ENCODE measurements at places on chromosomes 4 and X.

DNA sequence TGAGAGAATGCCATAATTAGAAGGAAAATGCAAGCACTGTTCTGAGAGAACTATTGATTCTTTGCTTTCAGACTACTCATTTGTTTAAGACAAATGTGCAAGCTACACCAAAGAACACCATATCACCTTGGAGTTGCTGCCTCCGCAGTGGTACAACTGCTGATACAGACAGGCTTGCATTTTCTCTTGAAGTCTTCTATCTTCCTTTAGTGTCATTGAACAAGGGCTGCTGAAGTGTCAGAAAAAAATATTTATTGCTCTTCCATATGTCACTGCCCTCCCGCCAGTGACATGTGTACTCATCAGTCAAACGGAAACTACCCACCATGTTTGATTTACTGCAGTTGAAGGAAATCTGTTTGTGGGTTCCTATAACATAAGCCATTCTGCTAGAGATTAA is 318.3 kb upstream of the MAGEB18 start:
- DNase-seq, result no peak

GRCh38 chrX:78029663-78030062 is 60.2 kb upstream of the PGAM4 start:
- DNase-seq, result peak; percentile 13

DNA sequence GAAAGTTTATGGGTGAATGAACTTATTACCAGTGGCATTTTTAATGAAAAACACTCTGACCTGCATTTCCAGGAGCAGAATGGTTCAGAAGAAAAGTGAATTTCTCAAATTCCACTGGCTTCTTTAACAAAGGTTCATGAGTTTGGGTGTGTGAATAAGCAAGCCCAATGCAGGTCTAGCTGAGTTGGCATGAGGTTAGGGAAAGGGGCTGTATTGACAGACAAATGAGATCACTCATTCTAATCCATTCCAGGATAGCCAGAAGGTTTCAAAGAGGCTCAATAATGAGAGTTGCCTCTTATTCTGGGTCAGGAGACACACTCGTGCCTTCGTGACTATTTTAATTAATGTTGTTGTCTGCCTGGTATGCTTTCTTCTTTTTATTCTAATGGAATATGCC is 43.7 kb upstream of the NPY2R start:
- no peak for DNase-seq

DNA sequence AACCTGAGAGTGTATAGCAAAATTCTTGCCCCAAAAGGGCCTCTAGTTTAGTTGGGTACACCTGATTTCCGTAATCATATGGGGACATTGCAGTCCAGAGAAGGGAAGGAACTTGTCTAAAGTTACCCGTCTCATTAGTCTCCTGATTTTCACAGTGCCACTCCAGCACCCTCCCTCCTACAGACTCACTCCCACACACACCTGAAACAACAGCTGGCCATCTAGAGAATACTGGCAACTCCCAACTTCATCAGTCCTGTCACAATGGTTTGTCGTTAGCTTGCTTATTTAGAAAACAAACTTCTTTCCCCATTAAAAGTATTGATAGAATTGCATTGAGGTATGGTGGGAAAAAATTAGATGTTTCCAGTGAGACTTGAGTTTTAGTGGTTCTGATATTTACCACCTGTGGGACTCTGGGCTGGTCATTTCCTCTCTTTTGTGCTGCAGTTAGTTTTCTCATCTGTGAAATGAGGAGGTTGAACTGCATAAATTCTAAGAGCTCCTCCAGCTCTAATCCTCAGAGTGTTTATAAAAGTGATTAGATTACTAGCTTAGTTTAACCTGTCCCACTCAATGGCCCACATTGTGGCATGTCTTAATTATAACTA is 1.7 kb downstream of the IL13RA1 start:
- no peak for DNase-seq

DNA sequence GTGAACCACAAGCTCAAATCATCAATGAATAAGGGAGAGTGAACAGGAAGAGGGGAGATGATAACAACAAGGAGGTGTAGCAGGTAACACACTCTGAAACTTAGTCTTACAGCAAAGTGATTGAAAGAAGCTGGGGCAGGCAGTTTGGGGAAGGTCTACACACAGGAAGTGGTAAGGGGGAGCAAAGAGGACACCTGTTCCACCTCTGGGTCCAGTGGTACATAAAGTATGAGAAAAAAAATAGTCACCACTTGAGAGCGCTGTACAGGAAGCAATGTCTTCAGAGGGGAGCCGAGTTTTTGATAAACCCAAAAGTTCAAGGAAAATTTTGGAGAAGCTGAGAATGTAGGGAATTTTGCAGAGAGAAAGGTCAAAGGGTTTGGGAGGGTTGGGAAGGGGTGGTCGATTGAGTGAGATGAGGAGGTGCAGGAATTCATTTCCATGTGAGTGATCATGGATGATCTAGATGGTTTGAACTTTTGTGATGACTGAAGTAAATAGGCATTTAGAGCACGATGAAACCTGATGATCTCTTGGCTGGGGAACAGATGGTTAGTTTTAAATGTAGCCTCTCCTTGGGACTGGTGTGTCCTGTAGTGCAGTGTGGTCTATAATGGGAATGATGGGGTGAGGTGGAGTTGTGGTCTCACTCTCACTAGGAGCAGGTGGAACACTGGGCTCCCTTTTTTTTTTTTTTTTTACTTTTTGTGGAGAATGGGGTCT is 142.0 kb downstream of the RBMX2 start:
- no peak for DNase-seq

DNA sequence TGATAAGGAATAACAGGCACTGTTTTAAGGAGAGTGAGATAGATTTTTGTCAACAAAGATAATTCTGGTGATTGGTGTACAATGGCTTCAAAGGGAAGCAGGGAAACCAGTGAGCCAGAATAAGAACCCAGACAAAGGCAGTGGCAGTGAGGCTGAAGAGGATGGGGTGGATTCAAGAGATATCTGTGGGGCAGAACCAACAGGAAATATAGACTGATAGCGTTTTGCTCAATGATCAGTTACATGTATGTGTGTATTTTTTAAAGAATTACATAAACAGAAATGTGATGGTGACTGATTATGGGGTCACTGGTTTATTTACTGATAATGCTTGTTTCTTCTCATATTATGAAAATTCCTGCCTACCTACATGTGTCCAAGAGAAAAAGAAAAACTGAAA is 66.4 kb downstream of the AMMECR1 start:
- no peak for DNase-seq

DNA sequence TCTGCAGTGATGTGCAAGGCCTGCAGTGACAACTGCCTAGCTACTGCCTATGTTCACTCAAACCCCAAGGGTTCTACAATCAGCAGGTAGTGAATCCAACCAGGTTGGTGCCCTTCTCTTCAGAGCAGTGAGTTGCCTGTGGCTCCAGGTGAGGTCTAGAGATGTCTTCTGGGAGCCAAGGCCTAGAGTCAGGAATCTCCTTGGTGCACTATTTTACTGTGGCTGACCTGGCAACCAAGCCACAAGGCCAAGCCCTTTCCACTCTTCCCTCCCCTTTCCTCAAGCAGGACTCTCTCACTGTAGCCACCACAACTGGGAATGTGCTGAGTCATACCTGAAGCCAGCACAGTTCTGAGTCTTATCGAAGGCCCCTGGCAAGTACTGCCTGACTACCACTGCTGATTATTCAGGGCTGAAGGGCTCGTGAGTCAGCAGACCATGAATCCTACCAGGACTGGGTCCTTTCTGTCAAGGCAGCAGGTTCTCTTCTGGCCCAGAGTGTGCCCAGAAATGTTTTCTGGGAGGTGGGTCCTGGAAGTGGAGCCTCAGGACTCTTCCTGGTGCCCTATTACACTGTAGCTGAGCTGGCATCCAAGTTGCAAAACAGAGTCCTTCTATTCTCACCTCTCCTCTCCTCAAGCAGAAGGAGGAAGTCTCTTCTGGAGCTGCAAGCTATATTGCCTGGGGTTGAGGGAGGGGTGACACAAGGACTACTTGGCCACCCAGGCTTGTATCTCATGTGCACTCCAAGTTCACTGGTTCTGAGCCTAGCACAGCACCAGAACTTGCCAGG is 111.6 kb downstream of the BTC start:
- peak; percentile 68 for DNase-seq

DNA sequence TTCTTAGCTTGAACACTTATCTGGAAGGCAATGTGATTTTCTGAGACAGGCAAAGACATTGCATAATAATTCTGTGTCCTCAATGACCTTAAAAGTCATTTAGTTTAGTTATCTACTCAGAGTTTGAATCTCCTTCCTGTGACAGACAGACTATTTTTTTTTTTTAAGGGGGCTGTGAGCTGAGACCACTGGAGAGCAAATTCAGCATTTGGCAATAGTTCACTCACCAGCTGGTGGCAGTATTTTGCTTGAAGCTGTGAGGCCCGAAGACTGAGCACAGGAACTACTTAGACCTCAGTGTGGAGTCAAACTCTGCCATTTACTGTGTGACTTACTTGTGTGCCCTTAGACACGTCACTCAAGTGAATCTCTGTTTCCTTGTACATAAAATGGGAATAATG is 22.9 kb upstream of the CPE start:
- no peak for DNase-seq

- no peak for DNase-seq
These were observed 20.3 kb upstream of the SOD3 start for GRCh38 chr4:24775032-24775605.

DNA sequence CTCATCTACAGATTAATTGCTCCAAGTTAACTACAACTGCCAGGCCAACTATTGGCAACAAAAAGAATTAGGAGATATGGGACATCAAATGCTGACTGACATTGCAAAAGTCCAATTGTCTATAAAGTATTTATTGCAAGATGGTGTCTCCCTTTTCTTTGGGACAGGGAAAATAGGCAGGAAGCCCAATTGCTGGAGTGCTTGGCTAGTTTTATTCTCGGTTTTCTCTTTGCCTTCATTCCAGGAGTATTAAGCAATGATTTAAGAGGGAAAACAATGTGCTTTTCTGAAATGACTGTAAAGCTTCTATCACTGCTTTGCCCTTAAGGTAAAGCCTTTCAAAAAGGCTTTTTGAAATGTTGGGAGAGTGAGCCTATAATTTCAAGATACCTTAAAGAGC is 62.8 kb upstream of the DIAPH2 start:
- no peak for DNase-seq

- DNase-seq, result peak; percentile 76
These were observed 4.5 kb upstream of the CXCL9 start for GRCh38 chr4:76011700-76012387.

DNA sequence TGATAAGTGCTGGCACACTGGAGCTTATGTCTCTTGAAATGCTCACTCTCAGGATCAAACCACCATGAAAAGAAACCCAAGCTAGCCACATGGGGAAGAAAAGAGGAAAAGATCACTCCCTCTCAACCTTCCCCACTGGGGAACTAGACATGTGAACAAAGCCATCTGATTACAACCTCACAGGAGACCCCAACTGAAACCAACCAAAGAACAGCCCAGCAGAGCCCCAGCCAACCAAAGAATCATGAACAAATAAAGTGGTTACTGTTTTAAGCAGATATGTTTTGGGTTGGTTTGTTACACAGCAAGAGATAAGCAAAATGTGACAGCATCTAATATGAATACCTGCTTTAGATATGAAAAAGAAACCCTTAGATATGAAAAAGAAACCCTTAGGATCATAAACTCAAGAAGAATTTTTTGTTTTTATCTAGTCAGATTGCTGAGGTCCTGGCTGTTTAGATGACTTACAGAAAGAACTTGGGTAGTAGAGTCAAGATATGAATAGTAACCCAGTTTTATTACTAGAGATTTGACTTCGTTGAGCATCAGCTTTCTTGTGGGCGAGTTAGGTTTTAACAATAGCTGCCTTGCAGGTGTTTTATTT is 23.7 kb upstream of the TLR7 start:
- DNase-seq, result no peak

DNA sequence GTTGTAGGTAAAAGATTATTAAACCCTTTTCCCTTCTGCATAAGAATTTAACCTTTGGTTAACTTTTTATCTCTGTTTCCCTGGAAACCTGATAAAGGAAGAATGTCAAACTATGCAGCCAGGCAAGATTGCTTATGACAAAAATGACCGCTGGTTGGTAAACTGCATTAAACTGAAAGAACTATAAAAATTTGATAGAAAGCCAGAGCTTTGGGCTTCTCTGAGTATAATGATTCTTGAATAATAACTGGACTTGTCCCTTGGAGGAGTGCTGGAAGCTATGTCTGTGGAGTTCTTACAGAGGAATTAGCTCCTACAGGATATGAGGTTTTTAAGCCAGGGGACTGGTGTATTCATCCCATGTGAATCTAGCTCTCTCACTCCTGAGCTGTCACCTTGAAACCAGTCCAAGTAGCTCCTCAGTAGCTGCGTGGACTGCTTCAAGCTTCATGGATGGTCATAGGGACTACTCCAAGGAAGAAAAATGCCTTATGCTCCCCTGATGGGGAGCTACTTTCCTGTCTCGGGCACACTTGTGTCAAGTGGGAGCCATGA is 52.0 kb downstream of the RASL11B start:
- DNase-seq, result peak; percentile 72

DNA sequence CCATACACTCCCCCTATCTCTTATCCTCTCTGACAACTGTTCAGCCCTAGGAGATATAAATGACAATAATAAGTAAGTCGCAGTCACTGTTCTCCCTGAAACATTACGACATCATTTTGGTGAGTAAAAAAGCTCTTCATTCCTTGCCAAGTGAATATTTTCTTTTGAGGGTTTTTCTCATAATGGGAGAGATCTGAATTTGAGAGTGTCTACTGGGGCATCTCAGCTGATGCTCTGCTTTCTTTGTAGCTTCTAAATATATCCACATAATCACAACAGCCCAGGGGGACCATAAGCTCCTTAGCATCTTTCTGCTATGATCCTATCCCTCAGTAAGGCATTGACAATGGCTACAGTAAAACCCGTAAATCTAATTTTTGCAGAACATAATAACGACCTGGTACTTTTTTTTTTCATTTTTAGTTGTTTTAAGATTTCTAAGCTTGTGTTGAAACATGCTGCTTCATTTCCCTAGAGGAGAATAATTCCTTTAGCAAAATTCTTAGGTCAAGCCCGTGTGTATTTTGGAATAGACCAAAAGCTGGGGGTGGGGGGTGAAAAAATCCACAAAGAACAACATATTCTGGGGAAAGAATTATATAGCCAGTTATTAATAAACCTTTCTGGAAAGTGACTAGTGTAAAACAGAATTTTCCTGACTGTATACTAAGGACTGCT is 78.1 kb upstream of the GPM6B start:
- no peak for DNase-seq

DNA sequence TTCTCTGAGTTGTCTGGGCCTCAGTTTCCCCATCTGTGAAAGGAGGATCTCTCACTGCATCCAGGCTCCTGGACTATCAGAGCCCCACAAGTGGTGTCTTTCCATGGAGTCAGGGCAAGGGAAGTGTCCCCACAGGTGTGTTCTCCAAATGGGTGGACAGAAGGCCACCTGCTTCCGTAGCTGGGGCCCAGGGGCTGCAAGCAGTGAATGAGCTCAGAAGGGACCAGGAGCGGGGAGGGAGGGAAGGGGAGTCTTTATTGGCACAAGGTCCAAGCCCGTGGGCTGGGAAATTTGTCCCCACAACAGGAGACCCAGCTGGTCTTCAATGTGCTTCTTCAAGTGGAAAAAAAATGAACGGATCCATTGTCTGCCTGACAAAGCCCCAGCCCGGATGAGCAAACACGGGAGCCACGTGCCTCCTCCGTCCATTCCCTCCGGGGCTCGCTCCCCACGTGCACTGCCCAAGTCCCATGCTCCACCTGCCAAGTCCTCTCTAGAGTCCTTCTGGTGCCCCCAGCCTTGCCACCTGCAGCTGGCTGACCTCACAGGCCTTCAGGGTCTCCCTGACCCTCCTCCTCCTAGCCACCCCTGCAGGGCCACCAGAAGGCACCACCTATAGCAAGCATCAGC is 72.0 kb downstream of the JAKMIP1 start:
- DNase-seq, result no peak
